Sciatic nerve (tissue), 2 donors: ENCODE measurements at places on chromosomes 6 and 20. TPM values are rescaled to one million over a fixed set of nuclear protein-coding genes. Genes with fewer than 3 reads are reported as not detected.
A peak's percentile ranks its signal among the peaks of the same experiment; 100 is the strongest.

Gene GPR63
- total RNA-seq, result 0.49 TPM

Gene APMAP
- total RNA-seq, result 47.3 TPM

- DNase-seq, result no peak
These were observed 3.5 kb downstream of the AKIRIN2 start for GRCh38 chr6:87698547-87699006.

DNA sequence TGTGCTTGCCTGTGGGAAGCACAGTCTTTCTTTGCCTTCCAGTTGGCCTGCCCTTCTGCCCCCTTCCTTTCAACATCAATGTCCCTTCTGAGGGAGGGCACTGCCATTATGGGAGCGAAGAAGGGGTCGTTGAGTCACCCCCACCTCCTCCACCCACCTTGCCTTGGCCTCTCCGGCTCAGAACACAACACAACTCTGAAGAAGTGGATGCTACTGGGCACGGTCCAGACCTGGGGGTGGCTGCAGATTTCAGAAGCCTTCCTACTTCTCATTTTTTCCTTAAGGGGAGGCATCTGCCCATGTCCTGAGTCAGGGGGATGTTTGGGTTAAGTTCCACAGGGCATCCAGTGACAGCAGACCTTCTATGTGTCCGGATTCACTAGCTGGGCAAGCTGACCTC is 72.1 kb downstream of the GFOD1 start:
- DNase-seq, result no peak

- DNase-seq, result no peak
These were observed 19.3 kb downstream of the JARID2 start for GRCh38 chr6:15264902-15265761.

- DNase-seq, result no peak
These were observed 20.2 kb upstream of the NAA20 start for GRCh38 chr20:19996917-19997316.

DNA sequence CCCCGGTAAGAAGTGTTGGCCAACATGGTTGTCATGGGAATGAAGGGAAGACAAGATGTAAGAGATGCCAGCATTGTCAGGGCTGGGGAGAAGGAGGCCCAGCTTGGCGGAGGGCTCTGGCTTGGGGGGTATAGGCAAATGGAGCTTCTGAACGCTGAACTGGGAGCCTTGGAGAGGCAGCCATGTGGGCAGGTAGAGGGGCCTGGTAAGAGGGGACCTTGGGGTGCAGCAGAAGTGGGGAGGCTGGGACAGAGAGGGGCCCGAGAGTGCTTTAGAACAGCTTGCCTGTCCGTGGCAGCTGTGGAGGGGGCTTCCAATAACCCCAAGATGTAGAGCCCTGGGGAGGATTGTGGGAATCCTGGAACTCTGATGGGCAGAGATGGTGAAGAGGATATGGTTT is 3.0 kb downstream of the SLC22A1 start:
- peak; percentile 45 for DNase-seq

GRCh38 chr20:50040432-50041245 is 57.9 kb downstream of the SNAI1 start:
- no peak for DNase-seq

Gene CST4
- not detected for total RNA-seq
